Dermis blood vessel endothelial cell (primary cell): ENCODE measurements at places on chromosomes 11 and 22. TPM values are rescaled to one million over a fixed set of nuclear protein-coding genes. Genes with fewer than 3 reads are reported as not detected.

- DNase-seq = no peak
Observed at GRCh38 chr22:41913842-41914534, 886 bp downstream of the SHISA8 start.

- DNase-seq = no peak
Observed at GRCh38 chr22:40609216-40609615, 27.3 kb downstream of the MRTFA start.

- no peak for DNase-seq
Observed at GRCh38 chr11:72358466-72359405, 75.6 kb downstream of the CLPB start.

DNA sequence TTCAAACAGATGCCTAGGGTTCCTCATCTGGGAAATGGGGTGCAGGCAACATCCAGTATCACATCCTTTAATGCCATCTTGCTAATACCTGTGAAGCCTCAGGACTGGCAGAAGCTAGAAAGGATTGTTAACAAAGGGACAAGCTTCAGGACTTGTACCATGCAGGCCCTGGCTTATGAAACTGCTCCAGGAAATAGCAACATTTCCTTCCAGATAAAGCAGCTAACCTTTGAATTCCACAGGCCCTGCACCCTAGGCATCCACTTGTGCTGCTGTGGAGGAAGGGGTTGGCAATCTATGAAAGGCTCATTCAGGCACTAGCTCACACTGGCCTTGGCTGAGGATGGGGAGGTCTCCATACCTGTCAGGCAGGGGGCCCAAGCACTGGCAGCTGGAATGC is 87.2 kb downstream of the BTBD10 start:
- DNase-seq = peak; percentile 57

GRCh38 chr11:57358991-57359390 is 20.8 kb downstream of the P2RX3 start:
- no peak for DNase-seq

The KIAA1671 gene
- total RNA-seq = 41.9 and 57.7 TPM in 2 replicates

The SOX10 gene
- total RNA-seq = not detected in 2 replicates

DNA sequence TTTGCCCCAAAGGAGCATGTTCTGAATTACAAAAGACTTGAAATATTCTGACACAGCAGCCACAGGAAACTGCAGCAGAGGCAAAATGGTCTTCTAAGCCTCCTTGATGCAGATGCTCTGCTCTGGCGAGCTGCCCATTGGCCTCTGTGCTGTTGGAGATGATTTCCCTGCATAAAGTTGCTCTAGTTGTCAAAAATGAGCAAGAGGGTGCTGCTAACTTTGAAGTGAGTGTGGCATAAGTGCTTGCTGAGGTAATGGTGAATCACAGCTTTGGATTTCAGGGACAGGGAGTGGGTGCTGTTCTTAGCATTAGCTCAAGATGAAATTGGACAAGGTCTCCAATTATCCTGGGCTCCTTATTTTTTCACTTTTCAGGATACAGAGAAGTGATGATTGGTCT is 435.4 kb downstream of the TMEM135 start:
- DNase-seq = no peak

- DNase-seq = peak; percentile 44
Observed at GRCh38 chr22:25137577-25138525, 61.8 kb upstream of the CRYBB3 start.

The MMP11 gene
- 4.4 and 7.3 TPM in 2 replicates for total RNA-seq

The CASP5 gene
- not detected in 2 replicates for total RNA-seq
